Left lobe of liver (tissue), 2 donors: ENCODE measurements at places on chromosomes 6 and 20. TPM values are rescaled to one million over a fixed set of nuclear protein-coding genes. Genes with fewer than 3 reads are reported as not detected.

Gene DEFB124
- total RNA-seq = not detected

Gene SSTR4
- total RNA-seq = not detected

Gene POM121L2
- total RNA-seq = not detected

Gene ZNF165
- 0.53 TPM for total RNA-seq

Gene ENPP1
- 49.1 TPM for total RNA-seq
